Stimulated activated CD8-positive, alpha-beta memory T cell treated with anti-CD3 and anti-CD28 coated beads, Interleukin-12 subunit alpha, Interleukin-12 subunit beta, amount 100 ng/mL, for 1 hour (primary cell): ENCODE measurements at places on chromosomes 6 and 20.

DNA sequence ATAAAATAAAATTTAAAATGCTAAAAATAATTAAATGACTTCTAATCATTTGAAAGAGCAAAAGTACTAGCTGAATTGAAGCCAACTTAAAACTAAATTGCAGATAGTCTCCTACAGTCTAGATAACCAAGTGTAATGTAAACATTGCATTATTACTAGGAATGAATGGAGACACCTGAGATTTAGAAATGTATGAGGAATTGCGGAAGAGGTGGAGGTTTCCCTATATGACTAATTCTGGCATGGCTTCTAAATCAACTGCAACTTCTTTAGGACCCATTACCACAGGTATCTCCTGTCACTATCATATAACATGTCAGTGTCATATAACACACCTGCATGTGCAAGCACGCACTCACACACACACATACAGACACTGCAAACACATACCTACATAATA is 13.2 kb upstream of the GPR6 start:
- no peak for DNase-seq

GRCh38 chr6:43806043-43806757 is 36.2 kb downstream of the VEGFA start:
- no peak for DNase-seq

DNA sequence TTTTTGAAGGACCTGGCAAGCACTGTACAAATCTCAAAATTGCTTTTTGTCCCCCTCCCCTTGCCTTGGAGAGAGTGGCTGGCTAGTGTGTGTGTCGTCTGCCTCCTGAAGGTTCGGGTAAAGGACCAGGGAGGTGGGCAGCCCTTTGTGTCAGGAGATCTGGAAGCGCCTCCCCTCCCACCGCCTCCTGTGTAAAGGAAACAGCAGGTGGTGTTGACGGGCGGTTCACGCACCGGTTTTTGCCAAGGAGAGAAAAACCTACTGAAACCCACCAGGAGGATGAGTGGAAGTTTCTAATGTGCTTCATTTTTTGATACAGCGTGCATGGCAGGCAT is 1.2 kb downstream of the ENTPD6 start:
- DNase-seq = no peak

GRCh38 chr6:157570752-157571151 is 189.8 kb downstream of the ZDHHC14 start:
- no peak for DNase-seq

DNA sequence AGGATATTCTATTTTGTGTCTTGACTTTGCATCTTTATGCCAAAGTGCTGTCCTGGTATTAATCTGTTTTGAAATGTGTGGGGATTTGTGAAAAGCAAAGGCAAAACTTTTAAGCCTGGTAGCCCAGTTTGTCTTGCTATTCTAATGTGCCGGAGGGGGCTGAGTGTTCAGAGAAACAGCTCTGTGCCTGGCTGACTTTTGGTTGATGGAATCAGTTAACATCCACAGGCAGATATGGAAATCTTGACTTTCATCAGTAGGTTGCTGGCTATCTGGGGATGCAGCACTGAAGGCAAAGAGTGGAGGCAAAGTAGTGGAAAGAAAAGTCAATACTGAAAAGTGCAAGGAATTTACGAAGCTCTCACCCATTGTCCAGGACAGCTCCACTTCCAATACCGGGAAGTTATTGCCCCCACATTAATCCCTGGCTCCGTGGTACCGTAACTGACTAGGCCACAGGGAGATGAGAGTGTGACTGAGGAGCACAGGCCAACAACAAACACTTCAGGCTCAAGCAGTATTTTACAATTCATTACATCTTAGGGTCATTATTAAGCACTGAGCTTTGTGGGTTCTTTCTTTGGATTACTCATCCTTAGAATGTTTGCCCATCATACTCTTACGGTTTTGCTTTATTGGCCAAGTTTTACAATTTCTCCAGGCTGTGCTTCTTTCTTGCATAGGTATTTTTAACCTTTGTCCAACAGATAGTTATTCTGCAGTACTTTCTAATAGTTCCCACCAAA is 164.6 kb downstream of the MTFR2 start:
- DNase-seq = no peak

DNA sequence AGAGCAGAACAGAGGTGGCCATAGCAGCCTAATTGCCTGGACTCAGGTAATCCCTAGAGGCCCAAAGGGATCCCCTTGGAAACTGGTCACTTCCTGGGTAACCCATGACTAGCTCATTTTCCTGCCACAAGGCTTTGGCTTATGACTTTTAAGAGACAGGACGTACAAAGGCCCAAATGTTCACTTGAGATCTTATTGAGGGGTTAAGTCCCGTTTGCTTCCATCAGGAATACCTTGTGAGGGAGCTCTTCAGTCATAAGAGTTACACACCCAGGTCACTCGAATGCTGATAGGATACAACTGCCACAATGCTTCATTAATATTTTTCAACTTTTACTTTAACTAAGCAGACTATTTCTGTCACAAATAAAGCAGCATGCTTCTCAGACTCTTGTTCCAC is 51.7 kb downstream of the TMEM170B start:
- no peak for DNase-seq

- no peak for DNase-seq
These were observed 333.3 kb upstream of the HSF2 start for GRCh38 chr6:122066200-122066599.

- no peak for DNase-seq
These were observed 212.7 kb downstream of the BCKDHB start for GRCh38 chr6:80319196-80319595.

GRCh38 chr20:48120120-48120519 is 334.8 kb upstream of the SULF2 start:
- no peak for DNase-seq

- no peak for DNase-seq
These were observed 211.3 kb upstream of the RUNX2 start for GRCh38 chr6:45116714-45117410.

DNA sequence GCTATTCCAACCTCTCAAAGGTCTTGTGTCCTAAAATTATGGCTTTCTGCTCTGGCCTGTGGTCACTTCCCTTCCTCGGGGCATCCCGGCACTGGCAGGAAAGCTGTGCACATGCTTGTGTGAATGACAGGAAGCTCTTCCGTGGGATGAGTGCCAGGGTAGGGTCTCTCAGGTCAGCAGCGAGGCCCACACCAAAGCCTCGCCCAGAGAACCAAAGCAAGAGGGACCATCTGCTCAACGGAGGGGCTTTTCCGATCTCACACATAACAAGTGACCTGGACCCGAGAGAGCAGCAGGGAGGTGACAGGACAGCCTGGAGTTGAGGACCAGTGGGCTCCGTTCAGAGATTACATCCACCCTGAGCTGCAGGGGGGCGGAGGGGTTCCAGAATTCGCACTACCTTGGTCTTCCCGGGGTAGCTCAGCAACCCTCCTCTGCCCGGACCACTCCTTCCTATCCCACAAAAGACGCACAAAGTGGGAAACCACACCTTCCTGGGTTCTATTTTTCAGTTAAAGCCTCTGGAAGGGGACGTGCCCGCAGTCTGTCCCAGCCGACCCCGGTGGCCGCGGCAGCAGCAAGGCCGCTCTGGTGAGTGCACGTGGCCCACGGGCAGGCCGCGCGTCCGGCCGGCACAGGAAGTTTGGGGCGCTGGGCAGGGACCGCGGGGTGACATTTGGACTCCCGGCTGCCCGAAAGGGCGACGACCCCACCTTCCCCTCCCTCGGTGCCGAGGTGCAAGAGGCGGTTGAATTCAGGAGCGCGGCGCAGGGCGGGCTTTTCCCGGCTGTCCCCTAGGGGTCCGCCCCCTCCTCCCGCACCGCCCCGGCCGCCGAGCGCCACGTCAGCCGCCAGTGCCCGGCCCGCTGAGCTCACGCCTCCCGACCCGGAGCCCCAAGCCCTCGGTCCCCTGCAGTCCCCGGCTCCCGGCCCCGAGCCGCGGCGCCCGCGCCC is 988 bp downstream of the TXNDC5 start:
- DNase-seq = no peak

- DNase-seq = no peak
These were observed 140.3 kb upstream of the AGPAT4 start for GRCh38 chr6:161414180-161414579.

GRCh38 chr6:158374020-158374419 is 61.8 kb downstream of the TULP4 start:
- DNase-seq = no peak

GRCh38 chr6:3766214-3766613 is 14.7 kb upstream of the PXDC1 start:
- no peak for DNase-seq

DNA sequence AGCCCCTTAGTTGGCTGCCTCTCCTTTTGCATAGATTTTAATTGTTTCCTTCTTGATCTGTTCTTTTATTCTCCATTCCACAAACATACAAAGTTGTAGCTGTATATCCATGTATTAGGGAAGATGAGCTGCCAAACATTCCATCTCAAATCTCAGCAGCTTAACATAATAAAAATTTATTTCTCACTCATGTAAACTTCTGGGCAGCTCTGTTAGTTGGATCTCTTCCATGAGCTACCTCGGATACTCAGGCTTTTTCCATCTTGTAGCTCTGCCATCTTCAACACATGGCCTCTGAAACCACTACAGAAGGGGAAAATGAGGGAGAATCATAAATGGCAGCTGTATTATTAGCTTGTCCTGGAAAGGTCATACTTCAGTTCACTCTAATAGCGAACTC is 149.4 kb upstream of the BMP2 start:
- no peak for DNase-seq

DNA sequence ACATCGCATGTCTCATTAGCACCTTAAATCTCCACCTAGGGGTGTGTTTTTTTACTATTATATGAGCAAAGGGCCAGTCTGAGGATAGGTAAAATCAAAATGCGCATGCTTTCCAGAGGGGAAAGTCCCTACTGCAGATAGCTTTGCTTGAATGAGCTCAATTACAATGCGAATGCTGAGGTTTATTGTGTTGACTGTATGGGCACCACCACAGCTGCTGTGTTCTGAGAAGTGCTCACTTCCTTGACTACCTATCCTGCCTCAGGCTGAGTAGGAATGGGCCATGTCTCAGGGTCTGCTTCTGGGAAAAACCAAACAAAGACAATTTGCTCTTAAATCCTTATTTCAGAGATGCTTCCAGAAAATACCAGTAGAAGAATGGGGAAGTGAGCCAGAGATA is 36.6 kb downstream of the MOCS1 start:
- no peak for DNase-seq

DNA sequence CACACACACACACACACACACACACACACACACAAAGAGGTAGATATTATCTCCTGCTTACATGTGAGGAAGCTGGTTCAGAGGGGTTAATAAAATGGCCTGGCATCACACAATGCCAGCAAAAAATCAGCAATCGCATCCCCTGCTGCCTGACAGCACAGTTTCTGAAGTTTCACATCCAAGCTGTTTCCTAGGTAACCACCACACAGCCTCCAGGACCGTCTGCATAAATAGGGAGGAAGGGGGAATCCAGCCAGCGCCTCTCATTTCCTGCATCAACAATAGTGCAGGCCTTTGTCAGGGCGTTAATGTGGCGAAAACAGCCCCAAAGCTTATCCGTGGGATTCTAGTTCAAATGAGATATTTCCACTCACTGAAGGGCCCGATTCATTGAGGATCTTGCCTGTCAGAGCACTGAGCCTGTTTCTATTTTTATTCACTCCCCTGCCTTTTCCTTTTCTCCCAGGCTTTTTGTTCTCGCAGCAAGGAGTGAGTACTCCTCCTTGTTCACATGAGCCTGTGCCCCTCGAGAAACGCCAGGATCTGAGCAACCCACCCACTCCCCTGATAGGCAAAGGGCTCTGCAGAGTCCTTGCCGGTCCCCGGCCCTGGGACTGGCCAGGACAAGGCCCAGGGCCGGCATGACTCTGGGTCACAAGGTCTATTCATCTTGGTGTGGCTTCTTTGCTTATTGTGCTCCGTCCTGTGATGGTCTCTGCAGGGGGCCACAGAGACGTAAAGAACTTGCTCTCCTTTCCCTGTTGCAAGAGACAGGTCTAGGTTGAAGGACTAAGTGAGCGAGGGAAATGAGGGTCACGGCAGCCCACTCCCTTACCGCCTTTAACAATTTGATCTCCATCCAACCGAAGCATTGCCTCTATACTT is 32.7 kb downstream of the TUBB2B start:
- no peak for DNase-seq

DNA sequence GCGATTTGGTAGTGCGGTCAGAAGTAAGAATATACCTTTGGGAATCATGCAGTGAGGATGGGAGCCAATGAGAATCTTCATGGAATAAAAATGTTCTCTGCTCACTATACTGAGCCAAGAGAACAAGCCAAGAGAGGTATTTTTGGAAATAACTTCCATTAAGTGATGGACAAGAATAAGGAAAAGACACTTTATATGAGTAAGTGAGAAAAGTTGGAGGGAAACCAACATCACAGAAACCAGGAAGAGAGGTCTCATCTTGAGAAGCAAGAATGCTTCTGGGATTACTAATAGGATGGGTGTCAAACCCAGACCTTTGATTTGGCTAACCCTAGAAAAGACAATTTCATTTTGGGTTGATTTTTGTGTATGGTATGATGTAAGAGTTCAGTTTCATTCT is 181.2 kb upstream of the JAG1 start:
- DNase-seq = no peak

GRCh38 chr6:121816906-121817540 is 381.6 kb downstream of the GJA1 start:
- no peak for DNase-seq

- DNase-seq = no peak
These were observed 258.4 kb upstream of the MARCKS start for GRCh38 chr6:113598786-113599185.

- no peak for DNase-seq
These were observed 302.9 kb upstream of the SYNCRIP start for GRCh38 chr6:85945459-85946185.

- no peak for DNase-seq
These were observed 580.3 kb downstream of the TENT5A start for GRCh38 chr6:81172056-81172740.

GRCh38 chr6:32110632-32111031 is 1.5 kb upstream of the TNXB start:
- no peak for DNase-seq

DNA sequence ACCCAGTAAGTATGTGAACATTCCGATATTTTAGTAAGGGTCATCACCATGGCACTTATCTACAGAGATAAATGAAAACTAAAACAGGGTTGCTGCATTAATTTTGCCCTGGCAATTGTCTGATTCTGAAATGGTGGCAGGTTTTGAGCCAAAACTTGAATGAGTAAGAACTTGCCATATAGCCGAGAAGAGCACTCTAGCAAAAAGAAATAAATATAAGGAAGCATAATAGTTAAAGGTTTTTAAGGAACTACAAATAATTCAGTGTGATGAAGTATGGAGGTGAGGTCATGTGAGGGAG is 68.5 kb upstream of the BTN3A2 start:
- DNase-seq = no peak

GRCh38 chr20:62404761-62405107 is 2.4 kb downstream of the CABLES2 start:
- DNase-seq = no peak
